Jurkat, Clone E6-1 (cell line): ENCODE measurements at places on chromosomes 3 and 15.

DNA sequence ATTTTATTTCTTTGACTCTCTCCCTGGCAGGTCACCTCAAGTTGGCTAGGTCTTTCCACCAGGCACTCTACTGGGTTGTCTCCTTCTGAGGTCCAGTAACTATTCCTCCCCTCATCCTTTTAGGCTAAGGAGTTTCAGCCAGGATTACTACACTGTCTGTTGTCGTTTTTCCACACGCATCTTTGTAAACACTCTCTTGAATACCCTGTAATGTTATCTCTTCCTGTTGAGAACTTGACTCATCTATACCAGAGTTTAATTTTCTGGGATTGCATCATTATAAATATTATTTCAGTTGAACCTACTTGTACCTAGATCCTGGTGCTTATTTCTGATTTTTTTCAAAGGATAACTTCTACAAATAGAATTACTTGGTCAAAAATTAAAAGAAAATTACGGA is 138.3 kb downstream of the SQOR start:
- no peak for DNase-seq

GRCh38 chr3:308597-309321 is 112.2 kb downstream of the CHL1 start:
- no peak for DNase-seq

DNA sequence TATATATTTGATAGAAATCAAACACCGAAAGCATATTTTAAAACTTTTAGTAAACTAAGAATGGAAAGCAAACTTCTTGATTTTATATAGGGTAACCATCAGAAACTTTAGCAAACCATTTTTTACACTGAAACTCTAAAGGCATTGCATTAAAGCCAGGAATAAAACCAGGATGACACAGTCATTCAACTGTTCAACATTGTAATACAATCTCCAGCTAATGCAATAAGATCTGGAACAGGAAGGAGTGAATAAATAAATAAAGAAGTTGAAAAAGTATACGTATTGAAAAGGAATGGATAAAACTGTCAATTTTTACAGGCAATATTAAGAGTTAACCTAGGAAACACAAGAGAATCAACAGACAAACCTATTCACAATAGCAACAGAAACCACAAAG is 181.9 kb upstream of the TTC14 start:
- no peak for DNase-seq

GRCh38 chr15:92430069-92430440 is 36.4 kb downstream of the ST8SIA2 start:
- DNase-seq, result no peak

GRCh38 chr3:128356822-128357221 is 109.9 kb downstream of the DNAJB8 start:
- no peak for DNase-seq

- DNase-seq, result no peak
Observed at GRCh38 chr3:11230832-11231231, 41.4 kb upstream of the ATG7 start.

DNA sequence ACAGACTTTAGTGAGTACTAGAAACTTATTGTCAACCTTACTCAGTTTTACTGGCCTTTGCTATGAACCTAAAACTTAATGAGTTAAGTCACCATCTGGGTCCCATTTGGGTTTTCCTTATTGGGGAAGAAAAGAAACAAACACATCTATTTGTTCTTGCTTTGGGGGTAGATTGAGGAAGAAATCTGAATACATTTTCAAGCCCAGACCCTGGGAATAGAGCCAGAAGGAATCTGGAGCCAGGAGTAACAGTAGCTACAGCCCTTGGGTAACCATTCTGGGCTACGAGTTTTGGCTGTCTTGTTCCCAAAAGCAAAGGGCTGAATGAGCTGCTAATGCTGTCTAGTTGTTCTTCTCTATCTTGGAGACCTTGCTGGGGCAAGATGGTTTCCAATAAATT is 16.5 kb downstream of the SLC12A1 start:
- no peak for DNase-seq

DNA sequence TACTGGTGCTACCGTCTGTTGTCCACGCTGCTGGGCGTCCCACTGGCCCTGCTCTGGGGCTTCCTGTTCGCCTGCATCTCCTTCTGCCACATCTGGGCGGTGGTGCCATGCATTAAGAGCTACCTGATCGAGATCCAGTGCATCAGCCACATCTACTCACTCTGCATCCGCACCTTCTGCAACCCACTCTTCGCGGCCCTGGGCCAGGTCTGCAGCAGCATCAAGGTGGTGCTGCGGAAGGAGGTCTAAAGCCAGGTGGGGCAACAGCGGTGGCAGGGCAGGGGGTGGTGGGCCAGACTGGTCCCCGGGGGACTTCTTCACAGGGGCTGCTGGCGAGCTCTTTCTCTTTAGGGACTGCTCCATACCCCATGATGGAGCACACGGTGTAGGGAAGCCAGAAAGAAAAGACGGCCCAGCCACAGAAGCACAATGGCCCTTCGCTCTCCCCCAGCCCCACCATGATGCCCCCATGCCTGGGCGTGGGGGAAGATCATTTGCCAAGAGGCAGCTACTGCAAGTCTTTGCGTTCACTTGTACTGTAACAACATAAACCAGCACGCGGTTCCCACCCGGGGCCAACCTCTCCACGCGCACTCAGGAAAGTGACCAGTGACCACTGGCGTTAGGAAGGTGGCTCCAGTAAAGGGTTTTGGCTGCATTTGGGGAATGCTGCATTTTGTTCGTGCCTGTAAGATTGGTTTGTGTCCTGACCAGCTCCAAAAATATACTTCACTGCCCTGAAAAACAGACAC is 12.2 kb downstream of the CAV3 start:
- DNase-seq, result no peak

- no peak for DNase-seq
Observed at GRCh38 chr3:139084176-139084575, 39.5 kb upstream of the PRR23C start.

- no peak for DNase-seq
Observed at GRCh38 chr3:134938029-134938525, 143.0 kb downstream of the EPHB1 start.

DNA sequence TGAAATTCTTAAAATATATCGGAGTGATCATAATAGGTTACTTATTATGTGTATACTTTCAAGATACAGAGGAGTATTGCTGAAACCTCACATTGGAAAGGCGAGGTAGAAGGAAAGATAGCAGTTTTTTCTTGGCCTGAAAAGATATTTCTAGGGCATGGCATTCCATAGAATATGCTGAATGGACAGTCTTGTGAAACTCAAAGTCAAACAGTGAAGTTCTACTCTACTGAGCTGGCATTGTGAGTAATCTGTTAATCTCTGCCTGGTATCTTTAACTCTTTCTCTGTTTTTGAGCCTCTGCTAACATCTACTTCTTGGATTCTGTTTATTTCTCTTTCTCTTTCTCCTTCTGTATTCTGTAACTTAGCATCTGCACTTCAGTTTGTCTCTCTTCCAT is 176.3 kb upstream of the ZBTB20 start:
- DNase-seq, result no peak

- no peak for DNase-seq
Observed at GRCh38 chr3:122331886-122332285, 6.8 kb downstream of the CSTA start.

- DNase-seq, result no peak
Observed at GRCh38 chr3:104279617-104280016, 1087.1 kb upstream of the ALCAM start.

- DNase-seq, result no peak
Observed at GRCh38 chr15:79540551-79540950, 108.4 kb downstream of the MINAR1 start.

DNA sequence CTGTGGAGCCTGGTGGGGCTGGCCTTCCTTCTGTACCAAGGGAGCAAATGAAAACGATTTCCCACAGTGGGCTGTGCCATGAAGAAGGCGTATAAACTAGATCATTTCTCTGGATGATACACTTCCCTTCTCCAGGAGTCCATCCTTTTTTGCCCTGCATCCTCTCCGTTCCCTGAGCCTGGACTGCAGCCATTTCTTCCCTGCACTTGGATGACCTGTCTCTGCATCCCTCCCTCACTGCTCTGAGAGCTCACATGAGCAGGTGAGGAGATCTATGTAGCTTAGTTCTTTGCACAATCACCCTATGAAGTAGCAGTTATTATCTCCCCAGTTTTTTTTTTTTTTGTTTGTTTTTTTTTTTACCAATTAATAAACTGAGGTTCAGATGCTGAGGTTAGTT is 46.7 kb downstream of the IQSEC1 start:
- DNase-seq, result no peak
